AG08396 (cell line): ENCODE measurements at places on chromosomes 3 and 15.
A peak's percentile ranks its signal among the peaks of the same experiment; 100 is the strongest.

DNA sequence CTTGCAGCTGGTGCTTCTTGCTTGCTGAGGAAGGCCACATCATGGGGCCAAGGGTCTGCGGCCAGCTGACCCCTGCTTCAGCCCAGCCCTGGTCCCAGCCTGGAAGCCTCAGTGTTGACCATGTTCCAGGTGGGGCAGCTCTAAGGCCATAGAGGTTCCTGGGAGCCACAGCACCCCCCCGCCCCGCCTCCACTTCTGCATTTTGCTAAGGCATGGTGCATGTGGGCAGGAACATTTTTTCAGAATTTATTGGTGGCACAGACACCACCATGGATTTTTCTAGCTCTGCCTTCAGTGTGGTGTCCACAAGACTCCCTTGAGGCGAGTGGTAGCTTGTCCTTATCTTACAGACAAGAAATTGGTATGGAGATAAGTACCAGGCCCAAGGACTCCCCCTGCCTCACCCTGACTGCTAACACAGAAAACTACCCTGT lies 1.9 kb upstream of the CHST14 start:
- DNase-seq = no peak

- DNase-seq = no peak
Measured at GRCh38 chr3:171218069-171218468, 191.5 kb upstream of the SLC2A2 start.

DNA sequence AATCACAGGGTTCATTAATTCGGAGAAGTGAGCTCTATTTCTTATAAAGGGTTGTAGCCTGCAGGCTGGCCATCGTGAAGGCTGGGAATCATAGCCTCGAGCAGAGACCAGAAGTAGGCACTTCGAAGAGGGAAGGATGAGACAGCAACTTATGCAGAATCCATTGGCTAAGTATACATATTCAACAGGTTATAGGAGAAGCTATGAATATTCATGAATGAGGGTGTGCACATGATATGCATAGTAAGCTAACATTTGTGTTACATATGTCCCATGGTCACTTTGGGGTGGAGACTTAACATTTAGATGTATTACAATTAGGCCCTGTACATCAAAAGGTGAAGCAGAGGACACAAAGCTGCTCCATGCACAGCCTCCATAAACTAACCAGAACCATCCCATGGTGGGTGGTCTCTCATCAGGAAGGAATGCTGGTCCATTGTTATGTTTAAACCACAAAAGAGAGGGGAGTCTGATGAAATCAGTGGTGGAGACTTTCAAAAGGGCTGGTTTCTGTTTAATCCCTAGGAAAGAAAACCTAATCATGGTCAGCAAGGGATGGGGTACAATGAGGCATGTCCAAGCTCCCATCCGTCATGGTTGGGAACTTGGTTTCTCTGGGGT lies 80.8 kb upstream of the FHIT start:
- no peak for DNase-seq

DNA sequence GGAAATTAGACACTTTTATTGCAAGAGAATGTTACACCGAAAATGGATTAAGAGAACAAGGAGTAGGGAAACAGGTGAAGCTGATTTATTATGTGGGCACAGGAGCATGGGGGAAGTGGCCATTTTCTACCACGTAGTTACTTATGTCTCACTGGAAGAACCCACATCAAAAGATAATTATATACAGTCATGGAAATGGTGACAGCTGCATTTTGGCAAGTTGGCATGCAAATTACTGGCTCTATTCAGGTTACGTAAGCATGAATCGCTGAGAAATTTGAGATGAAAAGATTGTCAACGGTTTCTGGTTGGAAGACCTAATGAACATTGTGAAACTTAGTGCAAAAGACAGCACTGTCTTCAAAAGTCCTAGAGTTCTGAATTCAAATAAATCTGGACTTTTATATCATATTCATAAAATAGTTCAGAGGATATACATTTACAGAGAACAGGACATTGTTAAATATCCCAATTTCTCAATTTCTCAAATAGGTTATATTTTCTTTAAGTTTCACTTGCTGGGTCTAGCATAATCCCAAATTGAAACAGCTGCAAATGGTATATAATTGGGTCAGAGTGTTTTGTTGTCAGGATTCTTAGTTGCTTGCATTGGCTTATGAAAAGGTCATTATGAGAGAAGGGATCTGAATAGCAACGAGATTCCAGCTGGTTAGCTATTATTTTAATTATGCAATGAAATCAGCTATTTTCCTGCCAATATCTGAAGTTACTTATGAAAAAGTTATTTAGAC lies 567.8 kb downstream of the ZPLD1 start:
- DNase-seq = no peak

- no peak for DNase-seq
Measured at GRCh38 chr3:20924646-20925385, 738.8 kb upstream of the SGO1 start.

DNA sequence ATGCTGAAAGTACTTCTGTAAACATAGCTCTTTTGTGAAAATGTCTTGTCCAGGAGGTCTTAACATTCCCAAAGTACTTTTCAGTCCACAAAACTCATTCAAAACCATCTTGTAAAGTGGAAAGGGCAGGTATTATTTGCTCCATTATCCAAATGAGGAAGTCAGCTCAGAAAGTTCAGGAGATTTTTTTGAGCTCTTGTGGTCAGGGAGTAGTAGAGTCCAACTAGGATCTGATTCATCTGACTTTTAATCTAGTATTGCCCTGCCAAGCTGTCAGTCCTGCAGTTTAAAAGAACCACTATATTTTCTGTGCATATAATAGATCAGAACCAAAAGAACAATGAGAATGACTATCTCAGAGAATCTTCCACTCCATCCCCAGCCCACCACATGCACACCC lies 83.5 kb downstream of the FOXB1 start:
- DNase-seq = no peak

GRCh38 chr3:155853214-155854140 lies 750 bp downstream of the SLC33A1 start:
- DNase-seq = peak; percentile 23

DNA sequence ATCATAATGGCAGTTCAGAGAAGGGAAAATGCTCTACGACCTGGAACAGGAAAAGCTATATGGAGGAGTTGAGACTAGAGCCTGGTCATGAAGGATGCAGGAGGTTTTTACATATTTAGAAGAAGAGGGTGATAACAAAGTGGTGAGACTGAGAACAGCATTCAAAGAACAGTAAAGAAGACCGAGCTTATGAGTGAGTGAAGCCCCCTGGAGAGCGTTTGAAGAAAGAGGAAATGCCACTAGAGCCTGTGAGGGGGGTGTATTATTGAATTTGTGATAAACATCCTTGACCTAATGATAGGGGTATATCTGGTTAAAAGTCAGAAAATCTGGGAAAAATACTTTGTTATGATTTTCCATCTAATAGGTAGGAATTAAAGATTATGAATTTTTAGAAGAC lies 4.2 kb downstream of the PARP9 start:
- no peak for DNase-seq

DNA sequence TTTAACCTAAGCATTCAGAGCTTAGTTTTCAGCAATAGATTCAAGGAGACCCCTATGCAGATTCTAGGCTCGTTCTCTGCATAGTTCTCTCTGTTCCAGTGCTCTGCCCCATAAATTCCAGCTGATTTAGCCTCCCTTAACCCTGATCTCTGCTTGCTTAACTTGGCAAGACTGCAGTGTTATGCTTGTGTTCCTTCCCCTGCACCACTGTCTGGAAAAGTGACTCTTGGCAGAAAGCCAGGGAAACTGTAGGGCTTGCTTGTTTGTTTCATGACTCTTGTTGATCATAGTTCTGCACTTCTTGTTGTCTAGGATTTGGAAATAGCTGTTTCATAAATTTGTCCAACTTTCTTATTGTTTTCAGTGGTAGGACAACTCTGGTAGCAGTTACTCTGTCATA lies 40.1 kb downstream of the ANAPC13 start:
- no peak for DNase-seq

DNA sequence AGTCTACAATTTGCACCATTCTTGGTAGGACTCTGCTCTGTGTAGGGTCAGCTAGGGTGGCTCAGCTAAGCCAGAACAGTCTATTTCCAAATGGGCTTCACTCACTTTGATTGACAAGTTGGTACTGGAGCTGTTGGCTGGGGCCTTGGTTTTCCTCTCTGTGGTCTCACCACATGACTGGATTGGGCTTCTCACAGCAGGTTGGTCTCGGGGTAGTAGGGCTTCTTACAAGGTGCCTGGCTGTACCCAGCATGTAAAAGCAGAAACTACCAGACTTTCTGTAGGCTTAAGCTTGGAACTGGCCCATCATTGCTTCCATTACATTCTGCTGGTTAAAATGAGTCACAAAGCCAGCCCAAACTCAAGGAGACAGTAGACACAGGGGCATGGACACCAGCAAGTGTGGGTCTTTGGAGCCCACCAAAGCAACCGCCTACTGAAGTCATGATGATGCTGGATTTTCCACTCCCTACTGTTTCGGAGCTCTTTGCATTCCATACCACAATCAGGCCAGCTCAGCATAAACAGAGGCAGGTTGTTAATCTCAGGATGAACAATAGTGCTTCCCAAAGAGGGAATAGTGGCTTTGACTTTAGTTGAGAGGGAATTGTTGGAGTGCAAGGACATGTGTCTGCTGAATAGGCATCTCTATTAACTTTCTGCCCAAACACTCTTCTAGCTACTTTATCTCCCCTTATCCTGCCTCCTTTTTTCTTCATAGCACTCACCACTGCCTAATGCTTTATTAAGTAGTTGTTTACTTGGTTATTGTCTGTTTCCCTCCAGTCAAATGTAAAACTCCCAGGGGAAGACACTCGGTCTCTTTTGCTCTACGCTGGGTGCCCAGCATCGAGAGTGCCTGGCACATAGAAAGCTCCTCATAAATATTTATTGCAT lies 78.0 kb upstream of the RARB start:
- DNase-seq = no peak

- no peak for DNase-seq
Measured at GRCh38 chr3:73525591-73525990, 99.2 kb downstream of the PDZRN3 start.

DNA sequence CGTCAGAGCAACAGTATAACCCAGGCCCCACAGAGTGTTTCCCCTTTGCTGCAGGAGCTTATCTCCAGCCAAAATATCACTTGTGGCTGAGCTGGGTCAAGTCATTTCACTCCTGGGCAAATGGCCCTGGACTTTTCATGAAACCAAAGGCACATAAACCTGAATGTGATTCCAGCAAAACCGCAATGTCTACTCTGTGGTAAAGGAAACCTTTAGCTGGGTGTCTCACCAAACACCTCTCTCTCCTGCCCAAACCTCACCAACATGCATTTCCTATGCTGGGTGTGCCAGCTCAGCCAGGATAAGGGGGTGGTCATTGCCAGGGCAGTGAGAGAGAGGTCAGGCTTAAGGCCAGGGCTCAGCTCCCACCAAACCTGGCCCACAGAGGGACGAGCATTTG lies 67.4 kb downstream of the GTPBP8 start:
- no peak for DNase-seq

DNA sequence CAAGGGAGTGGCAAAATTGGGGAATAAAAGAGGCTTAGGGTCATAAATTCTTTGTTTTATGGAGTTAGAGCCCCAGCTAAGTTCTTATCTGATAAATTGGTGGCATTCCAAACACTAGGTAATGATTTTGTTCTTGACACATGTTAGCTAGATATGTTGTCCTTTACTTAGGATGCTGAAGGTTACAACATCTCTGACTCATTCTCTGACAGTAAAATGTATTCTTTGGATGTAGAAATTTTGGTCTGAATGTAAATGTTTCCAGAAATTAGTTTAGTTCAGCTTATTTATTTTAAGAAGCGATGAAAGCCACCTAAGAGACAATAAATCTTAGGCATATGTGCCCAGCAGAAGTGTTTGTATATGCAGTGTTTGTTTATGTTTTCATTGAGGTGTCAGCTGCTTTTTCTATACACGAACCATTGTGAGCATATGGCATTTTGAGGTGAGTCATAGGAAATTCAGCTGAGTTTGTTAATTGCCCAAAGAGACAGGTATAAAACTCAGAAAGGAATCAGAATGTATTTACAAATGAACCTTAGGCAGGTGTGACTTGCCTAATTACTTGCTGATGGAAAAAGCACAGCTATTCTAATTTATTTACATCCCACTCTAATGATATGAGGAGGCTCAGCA lies 247.7 kb downstream of the AGBL1 start:
- DNase-seq = no peak

DNA sequence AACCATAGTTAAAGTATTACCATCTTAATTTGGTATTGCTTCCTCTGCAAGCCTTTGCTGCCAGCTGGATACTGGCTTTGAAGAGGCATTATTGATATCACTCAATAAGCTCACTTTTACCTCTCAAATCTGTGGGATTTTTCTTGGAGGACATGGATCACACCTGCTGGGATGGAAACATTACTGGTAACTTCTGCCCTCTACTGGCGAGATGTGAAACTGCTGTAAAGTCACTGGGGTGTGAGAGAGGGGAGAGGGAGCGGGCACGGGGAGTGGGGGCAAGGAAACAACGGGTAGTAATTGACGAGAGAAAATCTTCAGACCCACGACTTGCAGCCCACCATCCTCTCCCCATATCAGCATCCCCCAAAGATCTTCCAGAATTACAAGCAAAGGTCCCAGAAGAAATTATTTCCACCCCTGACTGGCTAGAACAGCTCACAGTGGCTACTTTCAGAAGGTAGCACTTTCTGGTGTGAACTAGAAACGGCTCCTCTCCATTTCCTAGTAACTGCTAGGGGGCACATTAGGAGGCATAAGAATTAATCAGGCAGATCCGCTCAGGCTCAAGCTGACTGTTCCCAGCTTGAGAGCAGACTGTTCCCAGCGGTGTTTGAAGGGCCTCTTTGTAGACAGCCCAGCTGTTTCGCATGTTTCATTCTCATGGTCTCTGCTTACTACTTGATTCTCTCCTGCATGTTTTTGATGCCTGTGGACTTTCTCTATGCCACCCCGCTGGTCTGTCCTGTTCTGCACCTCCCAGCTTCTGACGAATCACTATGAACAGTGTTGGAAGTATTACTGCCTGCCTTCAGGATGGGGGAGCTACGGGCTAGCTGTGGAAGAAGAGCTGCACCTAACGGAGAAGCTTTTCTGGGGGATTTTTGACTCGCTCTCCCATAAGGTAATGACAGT lies 230.4 kb upstream of the CHRM5 start:
- DNase-seq = peak; percentile 47

DNA sequence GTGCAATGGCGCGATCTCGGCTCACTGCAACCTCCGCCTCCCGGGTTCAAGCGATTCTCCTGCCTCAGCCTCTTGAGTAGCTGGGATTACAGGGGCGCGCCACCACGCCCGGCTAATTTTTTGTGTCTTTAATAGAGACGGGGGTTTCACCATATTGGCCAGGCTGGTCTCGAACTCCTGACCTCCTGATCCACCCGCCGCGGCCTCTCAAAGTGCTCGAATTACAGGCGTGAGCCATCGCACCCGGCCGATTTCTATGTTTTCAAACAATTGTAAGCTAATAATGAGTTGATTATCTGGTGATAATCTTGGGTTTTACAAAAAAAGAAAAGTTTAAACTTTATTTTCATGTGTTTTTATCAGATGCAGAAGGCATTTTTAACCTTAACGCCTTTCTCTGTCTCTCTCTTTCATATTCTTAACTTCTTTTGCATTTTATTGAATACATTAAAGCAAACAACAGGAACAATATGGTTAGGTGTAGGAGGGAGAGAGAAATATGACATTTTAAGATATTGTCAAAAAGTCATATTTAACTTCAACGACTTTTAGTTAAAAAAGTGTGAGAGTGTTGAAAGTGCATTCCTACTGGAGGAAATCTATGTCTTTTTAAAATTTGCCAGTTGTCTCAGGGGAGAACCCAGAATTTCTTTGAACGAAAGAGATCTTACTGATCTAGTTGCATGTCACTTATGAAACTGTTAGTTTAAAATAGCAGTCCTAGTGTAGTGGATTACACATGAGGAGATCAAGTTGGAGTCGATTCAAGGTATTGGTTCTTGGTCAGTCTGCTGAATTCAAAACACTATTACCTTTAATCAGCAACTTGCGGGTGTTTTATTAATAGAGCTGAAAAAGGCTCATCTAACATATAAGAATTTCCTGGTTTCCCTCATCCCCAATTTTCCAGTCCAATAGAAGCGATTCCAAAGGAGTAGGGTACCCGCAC lies 3.4 kb upstream of the MEIS2 start:
- no peak for DNase-seq
